Central memory CD4-positive, alpha-beta T cell (primary cell): ENCODE measurements at places on chromosomes 1 and 21.

GRCh38 chr1:153677718-153678518, 570 bp upstream of the NPR1 start:
- DNase-seq: peak; percentile 25

DNA sequence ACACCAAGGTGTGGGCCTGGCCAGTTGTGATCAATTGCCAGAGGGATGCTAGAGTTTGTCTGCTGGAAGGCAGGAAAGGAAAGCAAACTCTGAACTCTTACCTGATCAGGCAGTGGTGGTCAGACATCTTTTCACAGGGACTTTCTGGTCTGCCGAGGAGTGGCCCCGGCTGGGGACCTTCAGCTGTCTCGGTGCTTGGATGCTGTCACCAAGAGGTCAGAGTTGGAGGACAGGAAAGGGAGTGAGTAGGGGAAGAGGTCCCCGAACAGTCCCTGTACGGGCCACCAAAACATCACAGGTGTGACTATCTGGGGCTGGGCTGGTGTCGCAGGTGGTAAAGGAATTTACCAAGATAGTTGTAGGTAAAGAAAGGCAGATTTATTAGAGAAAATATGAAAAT, 17.7 kb upstream of the METTL13 start:
- no peak for DNase-seq

- DNase-seq: peak; percentile 79
Observed at GRCh38 chr1:23530747-23531561, at the start of gene E2F2. E2F2 (minus strand) TSS chr1:23531233; CDS start chr1:23530793, 440 bp downstream.

- DNase-seq: no peak
Observed at GRCh38 chr21:21463456-21463855, 465.2 kb downstream of the NCAM2 start.

DNA sequence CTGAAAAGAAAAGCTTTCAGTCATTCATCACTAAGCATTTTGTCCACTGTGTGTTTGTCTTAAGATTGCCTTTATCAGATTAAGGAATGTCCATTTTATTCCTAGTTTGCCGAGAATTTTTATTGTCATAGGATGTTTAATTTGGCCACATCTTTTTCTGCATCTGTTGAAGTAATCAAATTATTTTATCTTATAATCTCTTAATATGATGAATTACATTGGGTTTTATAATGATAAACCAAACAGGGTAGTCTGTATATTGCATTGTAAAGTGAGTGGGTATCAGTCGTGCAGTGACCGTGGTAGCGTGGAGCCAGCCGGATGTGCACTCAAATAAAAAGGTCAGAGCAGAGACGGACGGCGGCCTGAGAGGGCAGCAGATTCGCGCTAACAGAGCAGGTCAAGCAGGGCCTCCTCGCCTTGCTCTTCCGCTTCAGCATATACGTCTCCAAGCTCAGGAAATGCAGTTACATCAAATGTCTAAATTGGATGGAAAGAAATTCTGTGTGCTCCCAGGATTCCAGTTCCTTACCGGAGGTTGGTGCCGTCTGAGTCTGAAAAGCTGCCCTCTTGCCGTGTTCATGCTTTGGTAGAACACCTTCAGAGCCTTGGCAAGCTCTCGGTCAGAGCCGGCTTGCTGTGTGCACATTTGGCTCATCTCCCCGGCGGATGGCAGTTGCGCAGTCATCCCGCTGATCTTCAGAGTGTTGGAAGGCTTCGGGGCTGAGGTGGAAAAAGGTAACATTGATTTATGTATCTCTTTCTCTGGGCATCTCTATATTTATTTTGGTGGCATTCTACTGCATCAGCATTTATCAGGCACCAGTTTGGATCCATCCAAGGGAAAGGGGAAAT, 51.5 kb downstream of the SCCPDH start:
- no peak for DNase-seq

DNA sequence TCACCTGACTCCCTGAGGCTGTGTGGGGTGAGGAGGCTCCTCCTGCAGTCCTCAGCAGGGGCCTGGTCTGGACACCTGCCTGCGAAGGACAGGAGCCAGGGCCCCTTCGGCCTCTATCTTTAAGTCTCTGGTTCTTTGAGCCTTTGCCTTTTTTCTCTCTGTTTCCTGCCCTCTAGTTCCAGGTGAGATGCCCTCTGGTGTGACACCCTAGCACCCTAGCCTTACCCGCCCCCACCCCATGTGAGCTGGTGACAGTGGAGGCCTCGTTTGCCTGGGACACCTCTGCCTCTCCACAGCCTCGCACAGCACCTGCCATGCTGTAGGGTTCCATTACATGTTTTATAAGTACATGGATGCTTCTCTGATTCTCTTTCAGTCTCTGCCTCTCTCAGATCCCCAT, 47.3 kb downstream of the DDX20 start:
- DNase-seq: no peak

DNA sequence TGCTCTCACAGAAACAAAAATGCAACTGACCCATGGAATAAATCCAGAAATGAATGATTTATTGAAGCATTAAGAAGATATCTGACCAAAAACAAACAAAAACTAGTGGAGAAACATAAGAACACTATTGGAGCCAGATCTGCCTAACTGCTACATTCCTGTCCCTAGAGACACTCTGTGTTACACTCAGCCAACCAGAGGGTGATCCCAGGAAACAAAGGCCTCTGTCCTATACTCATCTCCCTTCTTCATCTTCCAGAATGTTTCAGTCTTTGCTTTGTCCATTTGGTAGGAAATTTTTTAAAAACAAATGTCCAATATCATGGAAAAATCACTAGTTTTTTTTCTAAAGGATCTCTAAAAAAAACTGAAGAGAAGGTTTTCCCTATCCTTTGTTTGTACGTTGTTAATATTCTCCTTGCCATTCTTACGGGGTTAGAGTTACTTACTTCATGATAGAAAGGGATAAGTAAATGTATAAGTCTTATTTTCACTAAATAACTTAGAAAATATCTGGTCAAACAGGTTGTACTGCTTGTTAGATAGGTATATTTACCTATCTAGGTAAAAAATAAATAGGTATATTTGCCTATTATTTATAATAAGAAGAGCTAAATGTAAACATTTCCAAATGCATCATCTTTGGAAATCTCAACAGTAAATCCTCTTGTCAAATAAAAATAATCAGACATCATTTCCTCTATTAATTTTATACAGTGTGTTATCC, 59.1 kb downstream of the NME7 start:
- DNase-seq: no peak

GRCh38 chr1:179230721-179231120, 1.2 kb upstream of the ABL2 start:
- no peak for DNase-seq

DNA sequence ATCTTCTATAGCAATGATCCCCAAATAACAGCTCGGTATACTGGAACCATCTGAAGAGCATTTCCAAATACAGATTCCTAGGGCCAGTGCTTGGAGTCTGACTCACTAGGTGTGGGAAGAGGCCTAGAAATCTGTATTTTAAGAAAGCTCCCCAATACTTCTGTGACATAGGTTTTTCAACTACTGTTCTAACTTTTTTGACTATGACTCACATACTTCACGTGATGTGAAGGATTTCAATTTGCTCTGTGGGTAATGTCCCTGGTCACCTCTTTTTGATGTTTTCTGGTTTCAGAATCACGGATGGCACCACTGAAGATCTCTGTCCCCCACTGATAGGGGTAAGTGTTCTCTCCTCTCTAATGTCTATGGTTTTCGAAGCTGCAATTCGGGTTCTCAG, 11.0 kb downstream of the ORC1 start:
- DNase-seq: no peak

DNA sequence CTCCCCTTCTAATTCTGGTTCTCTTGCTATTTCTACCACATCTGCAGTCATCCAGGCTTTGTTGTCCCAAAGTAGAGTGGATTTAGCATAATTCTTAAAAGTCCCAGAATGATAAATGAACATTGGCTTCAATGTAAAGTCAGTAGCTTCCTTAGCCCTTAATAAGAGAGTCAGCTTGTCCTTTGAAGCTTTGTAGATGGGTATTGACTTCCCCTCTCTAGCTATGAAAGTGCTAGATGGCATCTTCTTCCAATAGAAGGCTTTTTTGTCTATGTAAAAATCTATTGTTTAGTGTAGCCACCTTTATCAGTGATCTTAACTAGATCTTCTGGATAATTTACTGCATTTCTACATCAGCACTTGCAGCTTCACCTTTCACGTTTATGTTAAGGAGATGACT, 181.4 kb upstream of the B3GALT2 start:
- no peak for DNase-seq

- no peak for DNase-seq
Observed at GRCh38 chr1:10701145-10701544, 95.3 kb downstream of the CASZ1 start.

- DNase-seq: peak; percentile 69
Observed at GRCh38 chr1:89633248-89633799, 404 bp downstream of the LRRC8C start.

DNA sequence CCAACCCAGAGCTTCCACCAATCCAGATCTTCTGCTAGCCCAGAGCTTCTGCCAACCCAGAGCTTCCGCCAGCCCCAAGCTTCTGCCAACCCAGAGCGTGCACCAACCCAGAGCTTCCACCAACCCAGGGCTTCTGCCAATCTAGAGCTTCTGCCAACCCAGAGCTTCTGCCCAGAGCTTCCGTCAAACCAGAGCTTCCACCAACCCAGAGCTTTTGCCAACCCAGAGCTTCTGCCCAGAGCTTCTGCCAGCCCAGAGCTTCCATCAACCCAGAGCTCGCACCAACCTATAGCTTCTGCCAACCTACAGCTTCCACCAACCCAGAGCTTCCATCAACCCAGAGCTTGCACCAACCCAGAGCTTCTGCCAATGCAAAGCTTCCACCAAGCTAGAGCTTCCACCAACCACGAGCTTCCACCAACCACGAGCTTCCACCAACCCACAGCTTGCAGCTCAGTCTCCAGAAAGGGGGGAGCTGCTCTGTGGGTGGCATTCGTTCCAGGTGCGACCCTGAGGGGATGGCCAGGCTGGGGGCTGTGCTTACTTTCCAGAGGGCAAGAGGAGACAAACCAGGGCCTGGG, 23.8 kb downstream of the CRYAA start:
- DNase-seq: no peak

GRCh38 chr1:184945029-184945428, 29.3 kb downstream of the NIBAN1 start:
- DNase-seq: no peak

- no peak for DNase-seq
Observed at GRCh38 chr1:109877776-109878175, 32.9 kb upstream of the CSF1 start.

GRCh38 chr21:45640001-45640887, 3.3 kb upstream of the PCBP3 start:
- no peak for DNase-seq
